GM10248 (cell line): ENCODE measurements at places on chromosomes 3 and 15.

- no peak for DNase-seq
Observed at GRCh38 chr3:115381573-115381912, 234.5 kb upstream of the ZBTB20 start.

DNA sequence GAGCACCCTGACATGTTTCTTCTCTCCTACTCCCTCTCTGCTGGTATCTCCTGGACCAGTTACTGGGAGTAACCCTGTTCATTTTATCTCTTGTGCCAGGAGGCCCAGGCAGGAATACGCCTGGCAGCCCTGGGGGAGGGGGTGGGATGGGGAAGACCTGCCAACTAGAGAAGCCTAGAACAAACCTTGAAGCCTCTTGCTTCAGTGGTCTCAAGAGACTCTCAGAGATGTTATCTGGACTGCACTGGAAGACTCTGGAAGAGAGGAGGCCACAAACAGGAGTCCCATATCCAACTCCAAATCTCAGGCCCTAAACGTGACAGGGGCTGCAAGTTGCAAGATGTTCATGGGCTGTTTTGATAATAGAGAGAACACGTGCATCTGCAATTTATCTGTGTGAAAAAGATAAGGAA, at the start of gene EPB42:
Gene EPB42, minus strand, starts transcription at position 28 of the 413 bp plus-strand sequence. CDS start 193 bp downstream, outside the sequence.
- no peak for DNase-seq

GRCh38 chr3:124935794-124936542, 1.4 kb upstream of the MUC13 start:
- DNase-seq: no peak

DNA sequence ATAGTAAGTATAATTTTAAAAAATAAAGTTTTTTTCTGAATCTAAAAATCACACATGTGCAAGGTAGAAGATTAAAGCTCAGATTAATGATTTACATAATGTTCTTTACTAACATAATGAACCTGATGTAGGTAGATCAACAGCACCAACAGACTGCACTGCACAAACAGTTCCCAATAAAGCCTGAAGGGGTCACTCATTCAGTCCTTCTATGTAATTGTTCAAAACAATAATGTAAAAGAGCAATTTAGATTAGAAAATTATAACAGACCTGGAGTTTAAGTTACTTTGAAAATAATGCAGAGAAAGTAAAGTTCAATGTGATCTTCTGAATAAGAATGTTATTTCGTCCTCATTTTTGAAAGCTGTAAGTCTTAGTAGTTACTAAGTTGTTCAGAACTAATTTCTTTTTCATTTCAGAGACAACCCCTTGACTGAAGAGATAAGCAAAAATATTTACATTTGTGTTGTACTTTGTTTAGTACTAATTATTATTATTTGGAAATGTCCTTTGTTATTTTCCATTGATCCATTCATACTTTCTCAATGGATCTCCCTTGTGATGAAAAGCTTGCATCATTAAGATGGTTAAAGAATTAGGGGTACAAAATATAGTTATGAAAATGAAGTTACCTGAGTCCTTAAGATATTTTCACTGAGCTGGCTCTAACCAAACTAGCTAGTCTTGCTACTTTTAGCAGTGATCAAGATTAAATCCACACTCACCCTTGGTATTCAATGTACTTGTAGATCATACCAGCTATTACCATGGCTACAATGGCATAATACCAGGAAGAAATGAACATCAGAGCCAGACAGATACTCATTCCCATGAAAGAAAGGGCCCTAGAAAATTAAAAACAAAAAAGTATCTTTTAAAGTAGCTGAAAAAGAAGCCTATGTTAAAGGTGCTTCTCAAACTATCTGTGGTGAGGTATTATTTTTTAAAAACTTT, 16.8 kb downstream of the EMC4 start:
- DNase-seq: peak; percentile 62
